Stimulated activated CD4-positive, alpha-beta T cell treated with anti-CD3 and anti-CD28 coated beads, Interleukin-1b, Interleukin-23, amount 100 ng/mL, for 1 hour (primary cell): ENCODE measurements at places on chromosomes 11 and 22.

- no peak for DNase-seq
Observed at GRCh38 chr11:108204929-108205499, 17.4 kb downstream of the NPAT start.

DNA sequence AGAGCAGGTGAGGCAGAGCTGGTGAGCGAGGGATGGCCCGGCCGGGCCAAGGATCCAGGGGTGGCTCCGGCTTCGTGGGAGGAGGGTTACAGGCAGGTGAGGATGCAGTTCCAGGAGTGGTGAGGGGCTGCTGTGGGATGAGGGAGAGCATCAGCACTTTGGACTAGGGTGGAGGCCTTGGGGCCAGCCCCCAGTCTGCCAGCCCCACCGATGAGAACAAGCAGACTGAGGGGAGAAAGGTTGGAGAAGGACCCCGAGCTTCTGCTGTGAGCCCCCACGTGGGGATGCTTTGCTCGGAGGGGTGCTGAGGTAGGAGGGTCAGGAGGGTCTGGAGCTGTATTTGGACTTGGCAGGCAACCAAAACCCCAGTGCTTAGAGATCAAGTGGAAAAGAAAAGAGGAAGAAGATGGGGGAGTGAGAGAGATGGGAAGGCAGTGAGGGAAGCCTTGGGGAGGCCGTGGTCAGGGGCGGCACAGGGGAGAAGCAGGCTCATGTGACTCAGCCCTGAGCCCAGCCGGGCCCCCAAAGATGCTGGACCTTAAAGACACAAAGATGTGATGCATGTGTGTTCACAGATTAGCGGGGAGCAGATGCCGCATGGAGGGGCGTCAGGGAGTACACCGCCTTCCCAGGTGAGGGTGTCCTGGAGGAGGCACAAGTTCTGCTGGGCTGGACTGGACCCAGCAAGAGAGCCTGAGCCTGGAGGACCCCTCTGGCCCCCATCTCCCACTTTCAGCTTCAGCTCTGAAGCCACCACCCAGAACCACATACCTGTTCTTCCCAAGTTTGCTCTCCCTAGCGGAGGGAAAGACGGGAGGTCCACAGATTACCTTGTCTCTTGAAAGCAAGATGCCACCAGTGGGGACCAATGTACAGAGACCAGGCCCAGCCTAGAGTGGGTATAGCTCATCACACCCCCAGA is 91.3 kb downstream of the CDKN1C start:
- DNase-seq = no peak

DNA sequence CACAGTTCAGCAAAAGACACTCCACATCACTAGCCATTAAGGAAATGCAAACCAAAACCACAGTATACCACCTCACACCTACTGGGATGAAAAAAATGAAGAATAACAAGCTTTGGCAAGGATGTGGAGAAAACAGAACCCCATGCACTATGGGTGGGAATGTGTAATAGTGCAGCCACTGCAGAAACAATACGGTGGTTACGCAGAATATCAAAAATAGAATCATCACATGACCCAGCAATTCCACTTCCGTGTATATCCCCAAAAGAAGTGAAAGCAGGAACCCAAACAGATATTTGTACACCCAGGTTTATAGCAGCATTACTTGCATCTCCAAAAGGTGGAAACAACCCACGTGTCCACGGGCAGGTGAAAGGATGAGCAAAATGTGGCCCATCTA is 20.8 kb downstream of the CARS1 start:
- no peak for DNase-seq

GRCh38 chr22:36452250-36452977 is 29.0 kb downstream of the TXN2 start:
- DNase-seq = no peak

DNA sequence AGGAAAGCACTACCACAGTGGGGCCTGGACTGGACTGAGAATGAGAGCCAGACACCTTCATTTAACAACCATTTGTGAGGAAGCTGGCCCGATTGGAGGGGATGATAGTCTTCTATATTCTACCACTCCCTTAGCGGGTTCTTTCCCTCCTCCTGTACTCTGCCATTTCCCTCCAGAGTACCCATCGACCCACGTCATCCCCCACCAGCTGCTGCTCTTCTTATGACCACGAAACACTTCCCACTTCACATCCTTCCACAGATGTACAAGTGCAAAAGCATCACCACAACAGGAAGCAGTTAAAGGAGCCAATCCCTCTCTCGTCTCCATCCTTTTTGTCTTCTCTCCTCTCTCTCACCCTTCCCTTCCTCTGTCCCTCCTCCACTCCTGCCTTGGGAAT is 18.0 kb upstream of the UBASH3B start:
- DNase-seq = no peak

DNA sequence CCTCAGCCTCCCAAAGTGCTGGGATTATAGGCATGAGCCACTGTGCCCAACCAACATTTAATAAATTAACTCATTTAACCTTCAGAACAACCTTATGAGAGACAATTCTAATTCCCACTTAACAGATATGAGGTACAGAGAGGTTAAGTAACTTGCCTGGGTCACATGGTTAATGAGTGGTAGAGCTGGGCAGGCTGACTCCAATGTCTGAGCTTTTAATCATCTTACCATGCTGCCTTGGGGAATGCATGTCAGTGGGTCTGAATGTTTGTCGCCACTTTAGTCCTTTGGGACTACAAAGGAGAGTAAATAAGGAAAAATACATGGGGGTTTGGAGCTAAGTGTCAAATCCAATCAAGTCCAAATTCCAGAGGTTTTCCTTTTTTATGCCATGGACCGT is 11.2 kb upstream of the PIK3C2A start:
- no peak for DNase-seq

- DNase-seq = no peak
Observed at GRCh38 chr11:5689551-5689983, at the start of gene TRIM22. Gene TRIM22 (plus strand): TSS chr11:5689790. CDS start chr11:5696233, 6,443 bp downstream.

GRCh38 chr11:130677486-130678153 is 229.2 kb downstream of the ADAMTS15 start:
- DNase-seq = no peak

DNA sequence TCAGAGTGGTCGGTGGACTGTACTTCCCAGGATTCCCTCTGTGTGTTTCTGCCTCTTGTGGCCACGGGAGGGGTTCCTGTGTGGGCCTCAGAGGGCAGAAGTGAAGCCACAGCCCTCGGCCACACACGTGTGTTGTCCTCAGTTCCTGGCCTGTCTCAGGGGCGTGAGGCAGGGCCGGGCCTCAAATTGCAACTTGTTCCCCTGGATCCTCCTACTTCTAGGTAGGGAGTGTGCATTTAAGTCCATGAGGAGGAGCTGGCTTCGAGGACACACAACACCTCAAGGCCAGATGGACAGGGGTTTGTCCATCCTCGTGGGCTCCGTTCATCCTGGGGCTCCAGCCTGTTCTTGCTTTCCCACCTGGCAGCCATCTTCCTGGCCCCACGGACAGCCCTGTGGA is 573.0 kb downstream of the TBC1D22A start:
- DNase-seq = no peak

DNA sequence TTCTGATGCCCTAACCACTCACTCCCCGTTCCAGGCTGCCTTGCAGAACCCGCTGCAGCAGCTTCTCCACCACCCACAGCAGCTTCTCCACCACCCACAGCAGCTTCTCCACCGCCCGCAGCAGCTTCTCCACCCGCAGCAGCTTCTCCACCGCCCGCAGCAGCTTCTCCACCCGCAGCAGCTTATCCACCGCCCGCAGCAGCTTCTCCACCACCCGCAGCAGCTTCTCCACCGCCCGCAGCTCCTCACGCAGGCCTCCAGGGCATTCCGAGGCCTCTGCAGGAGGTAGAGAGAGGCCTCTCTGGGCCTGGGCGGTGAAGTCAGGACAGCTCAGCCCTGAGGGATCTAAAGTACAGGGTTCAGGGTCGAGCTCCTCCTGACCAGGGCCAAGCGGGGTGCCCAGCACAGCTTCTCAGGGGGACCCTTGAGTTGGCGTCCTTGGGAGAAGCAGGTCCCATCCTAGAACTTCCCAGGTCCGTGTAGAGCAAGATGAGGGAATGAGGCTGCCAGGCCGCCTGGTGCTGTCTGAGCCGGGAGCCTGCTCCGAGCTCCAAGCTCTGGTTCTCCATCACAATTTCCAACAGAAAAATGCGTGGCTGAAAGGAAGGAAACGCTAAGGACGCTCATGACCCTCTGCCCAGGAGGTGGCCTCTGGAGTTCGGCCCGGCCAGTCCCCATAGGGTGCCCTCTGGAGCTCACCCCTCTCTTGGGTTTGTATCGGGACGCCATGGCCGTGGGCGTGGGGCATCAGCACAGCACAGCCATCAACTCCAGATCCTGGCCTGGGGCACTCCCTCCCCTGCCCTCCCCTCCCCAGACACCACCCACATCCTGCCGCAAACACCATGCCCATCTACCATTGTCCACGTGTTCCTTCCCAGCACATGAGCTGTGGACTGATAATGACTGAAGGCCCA is 528.6 kb downstream of the BRD1 start:
- no peak for DNase-seq

GRCh38 chr11:84719935-84720577 is 907.1 kb downstream of the DLG2 start:
- no peak for DNase-seq

GRCh38 chr22:24554313-24555164 is at the start of gene GUCD1:
Gene GUCD1 (minus strand): TSS chr22:24555138. CDS start chr22:24554991, 147 bp downstream.
- DNase-seq = no peak

DNA sequence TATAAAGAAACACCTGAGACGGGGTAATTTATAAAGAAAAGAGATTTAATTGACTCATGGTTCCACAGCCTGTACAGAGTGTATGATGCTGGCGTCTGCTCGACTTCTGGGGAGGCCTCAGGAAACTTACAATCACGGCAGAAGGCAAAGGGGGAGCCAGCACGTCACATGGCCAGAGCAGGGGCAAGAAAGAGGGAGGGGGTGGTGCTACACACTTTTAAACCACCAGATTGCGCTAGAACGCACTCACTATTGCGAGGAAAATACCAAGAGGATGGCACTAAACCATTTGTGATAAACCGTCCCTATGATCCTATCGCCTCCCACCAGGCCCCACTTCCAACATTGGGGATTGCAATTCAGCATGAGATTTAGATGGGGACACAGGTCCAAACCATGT is 79.7 kb upstream of the CARD18 start:
- DNase-seq = no peak

DNA sequence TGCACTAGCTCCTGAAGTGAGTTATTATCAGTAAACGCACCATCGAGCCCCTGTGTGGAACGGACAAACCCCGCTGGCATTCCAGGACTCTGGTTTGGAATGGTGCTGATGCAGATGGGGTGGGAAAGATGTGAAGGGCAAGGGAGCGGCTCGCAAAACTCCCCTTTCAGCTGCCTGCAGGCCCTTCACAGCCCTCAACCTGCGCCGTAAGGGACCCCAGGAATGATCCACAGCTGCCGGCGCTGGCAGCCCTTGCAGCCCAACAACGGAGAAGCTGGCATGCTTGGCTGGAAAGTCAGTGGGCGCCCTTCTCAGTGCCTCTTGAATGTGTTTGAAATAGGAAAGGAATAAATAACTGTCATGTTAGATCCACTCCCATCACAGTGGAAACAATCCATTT is 1445.5 kb downstream of the BRD1 start:
- DNase-seq = no peak

DNA sequence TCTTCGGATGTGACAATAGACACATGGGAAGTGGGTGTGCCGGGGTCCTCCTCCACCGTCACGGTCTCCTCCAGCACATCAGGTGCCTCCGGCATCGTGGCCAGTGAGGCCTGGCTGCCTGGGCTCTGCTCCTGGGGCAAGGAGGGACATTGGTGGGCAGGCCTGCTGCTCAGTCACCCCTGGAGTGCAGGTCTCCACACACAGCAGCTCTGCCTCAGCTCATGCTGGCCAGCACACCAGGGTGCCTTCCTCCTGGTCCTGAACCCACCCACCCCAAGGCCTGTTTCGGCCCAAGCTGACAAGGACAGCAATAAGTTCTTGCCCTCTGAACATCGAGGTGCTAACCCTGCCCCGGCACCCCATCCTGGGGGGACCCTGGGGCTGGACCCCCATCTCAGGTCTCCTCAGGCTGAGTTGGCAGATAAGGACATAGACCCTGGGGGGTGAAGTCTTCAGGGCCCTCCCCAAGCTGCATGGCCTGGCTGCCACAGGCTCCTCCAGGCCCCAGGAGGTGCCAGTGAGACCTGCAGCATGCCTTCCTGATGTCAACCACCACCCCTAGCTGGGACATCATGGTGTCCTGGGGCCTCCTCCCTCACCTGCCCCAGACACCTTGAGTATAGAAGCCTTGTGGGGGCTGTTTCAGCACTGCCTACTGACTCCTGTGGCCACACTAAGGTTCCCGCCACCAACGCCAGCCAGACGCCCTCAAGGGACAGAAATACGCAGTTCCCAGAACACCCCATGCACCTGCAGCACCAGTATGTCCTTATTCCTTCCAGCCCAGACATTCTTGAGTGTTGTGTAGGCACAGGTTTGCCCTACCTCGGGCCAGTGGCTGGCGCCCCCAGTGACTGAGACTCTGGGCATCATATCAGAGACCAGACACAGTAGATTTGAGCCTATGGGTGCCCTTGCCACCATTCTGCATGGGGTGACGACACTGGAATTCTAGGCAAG is 34.4 kb downstream of the ARVCF start:
- DNase-seq = no peak

- DNase-seq = no peak
Observed at GRCh38 chr22:35454416-35455054, 54.6 kb downstream of the MCM5 start.

GRCh38 chr11:75472081-75472732 is 39.2 kb upstream of the KLHL35 start:
- no peak for DNase-seq

- no peak for DNase-seq
Observed at GRCh38 chr11:102157219-102157618, 47.0 kb downstream of the YAP1 start.

GRCh38 chr11:122100756-122101080 is 15.3 kb downstream of the BLID start:
- no peak for DNase-seq

DNA sequence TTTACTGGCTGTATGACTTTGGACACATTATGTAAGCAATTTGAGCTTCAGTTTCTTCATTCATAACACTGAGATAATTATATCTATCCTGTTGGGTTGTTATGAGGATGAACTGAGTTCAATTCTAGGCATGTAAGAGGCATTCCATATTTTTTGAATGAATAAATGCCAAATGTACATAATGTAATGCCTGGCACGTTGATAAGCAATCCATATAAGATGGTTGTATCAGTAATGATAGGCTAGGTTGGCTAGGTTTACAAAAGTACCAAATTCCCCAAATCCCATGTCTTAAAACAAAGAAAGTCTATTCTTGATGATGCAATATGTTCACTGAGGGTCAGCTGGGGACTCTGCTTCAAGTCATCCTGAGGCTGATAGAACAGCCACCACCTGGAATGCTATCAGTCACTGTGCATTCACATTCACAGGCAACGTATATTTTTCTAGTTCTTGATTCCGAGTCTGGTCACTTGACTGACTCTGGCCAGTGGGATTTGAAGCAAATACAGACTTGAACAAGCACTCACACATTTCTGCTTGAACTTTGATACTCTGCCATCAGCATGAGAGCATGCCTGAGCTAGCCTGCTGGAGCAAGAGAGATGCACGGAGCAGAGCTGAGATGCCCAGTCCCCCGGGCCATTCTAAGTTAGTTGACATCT is 104.0 kb upstream of the TIMP3 start:
- no peak for DNase-seq

- DNase-seq = no peak
Observed at GRCh38 chr11:100918551-100919500, 210.8 kb downstream of the PGR start.

- DNase-seq = no peak
Observed at GRCh38 chr22:41822317-41823057, 10.4 kb upstream of the SREBF2 start.

- no peak for DNase-seq
Observed at GRCh38 chr11:108322666-108323065, 99.8 kb downstream of the ATM start.

- no peak for DNase-seq
Observed at GRCh38 chr11:66459138-66459778, 7.4 kb upstream of the PELI3 start.

GRCh38 chr22:43883719-43884415 is 7.9 kb downstream of the PNPLA5 start:
- no peak for DNase-seq
